HS-27A (cell line): ENCODE measurements at places on chromosomes 1 and 21.

GRCh38 chr1:54950369-54951163 is 29.9 kb upstream of the TMEM61 start:
- DNase-seq = peak; percentile 59

DNA sequence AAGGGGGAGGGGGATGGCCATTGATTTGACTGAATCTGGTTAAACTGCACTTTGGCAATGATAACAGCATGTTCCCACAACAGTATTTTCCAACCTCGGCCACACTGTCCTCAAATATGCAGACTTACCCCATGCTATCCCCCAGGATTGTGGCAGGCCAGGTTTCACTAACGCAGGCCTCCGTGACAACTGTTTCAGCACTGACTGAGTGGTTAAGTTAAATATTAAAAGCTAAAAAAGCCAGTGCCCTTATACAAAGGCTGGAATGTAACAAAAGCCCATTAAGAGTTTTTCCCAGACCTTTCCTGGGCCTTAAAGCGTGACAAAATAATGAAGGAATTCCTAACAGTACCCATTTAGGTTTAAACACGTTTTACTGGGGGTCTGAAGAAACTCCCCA is 202.9 kb downstream of the USP25 start:
- DNase-seq = no peak

GRCh38 chr1:178727014-178727895 is 2.2 kb downstream of the RALGPS2 start:
- DNase-seq = no peak

DNA sequence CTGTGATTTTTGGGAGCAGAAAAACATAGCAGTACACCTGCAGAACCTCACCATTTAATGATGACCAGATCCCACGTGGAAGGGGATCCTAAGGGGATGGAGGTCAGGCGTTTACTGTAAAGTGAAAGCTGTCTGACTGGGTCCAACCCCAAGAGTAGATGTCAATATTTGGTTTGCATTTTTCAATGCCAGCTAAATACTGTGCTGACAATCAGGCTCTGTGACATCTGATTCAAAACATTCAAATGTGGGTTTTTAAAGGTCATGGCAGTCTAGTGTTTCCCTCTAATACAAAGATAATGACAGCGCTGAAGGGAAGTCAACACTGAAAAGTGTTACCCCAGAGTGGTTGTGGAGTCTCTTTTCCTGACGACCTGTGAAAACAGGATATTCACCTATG is 68.1 kb downstream of the SPAG17 start:
- no peak for DNase-seq

DNA sequence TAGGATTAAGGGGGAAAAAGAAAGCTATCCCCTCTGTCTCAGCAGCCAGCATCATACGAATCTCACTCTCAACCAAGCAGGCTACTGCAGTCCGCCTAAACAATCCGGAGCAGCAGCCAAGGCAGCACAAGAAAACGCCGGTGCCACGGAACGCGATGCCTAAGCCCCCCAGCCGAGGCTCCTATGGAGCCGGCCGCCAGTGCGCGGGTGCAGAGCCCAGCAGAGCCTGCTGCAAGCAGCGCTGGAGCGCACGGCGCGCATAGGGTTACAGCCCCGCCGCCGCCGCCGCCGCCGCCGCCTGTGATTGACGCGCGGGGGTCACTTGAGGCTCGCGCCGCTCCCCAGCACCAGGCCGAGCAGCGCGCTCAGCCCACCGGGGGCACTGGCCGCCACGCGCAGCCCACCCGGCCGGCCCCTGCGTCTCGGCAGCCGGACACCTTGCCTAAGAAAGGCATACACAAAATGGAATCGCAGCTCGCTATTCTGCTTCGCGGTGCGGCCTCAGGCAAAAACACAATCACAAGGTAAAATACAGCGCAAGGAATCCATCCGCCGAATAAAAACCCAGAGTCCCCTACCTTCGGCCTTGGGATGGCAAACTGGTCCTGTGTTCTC is 780 bp downstream of the HIVEP3 start:
- no peak for DNase-seq

DNA sequence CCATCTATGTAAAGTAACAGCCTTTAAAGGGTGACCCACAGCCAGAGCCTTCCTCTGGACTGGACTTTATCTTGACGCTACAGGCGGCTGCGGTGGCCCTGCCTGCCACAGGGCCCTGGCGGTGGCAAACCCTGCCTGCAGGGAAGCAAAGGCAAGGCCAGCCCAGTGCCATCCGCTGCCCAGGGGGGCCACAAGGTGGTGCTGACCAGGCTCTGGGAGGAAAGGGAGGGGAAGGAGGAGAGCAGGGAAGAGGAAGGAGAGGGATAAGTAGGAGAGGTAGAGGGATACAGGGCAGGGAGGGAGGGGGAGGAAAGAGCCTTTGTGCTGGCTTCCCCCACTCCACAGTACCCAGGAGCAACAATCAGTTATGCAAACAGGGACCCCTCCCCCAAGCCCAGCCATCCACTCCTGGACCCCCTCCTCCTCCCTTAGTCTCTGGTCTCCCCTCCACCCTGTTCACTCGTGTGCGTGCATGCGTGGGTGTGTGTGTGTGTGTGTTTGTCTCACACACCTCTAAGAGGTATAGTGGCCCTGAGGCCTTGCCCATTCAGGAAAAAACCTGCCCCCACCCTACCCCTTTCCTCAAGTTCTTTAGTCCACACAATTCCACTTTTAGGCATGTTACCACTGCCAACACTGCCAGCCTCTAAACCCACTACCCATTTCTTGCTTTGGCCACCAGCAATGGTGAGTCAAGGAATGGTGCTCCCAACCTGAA is 30.3 kb downstream of the SSBP3 start:
- DNase-seq = no peak

DNA sequence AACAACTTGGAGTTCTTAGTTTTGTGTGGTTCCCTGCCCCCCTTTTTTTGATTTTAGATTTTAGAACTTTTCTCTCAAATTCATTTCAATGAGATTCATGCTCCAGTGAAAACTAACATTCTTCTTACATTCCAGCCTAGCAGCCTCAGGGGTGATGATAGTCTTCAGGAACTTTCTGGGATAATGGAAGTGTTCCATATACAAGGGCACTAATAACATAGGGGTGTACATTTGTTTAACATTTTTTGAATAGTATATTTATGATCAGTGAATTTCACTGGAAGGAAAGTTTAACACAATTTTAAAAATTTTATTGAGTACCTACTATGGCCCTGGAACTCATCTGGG is 61.4 kb upstream of the ZNF648 start:
- DNase-seq = no peak

DNA sequence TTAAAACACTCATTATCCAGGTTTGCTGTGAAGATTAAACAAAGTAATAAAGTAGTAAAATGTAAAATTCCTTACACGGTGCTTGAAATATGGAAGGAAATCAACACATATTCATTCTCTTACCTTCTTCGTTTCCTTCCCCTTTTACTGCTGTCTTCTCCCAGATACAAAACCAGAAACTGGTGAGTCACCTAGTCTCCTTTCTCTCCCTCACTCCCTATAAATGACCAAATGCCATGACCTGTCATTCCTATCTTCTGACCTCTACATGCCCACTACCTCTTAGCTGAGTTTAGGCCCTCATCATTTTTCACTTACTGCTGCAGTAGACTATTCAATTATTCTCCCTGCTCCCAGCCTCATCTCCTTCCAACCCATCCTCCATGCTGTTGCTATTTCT is 4.3 kb upstream of the NR1I3 start:
- DNase-seq = no peak

GRCh38 chr1:241707442-241707841 is 55.4 kb downstream of the WDR64 start:
- DNase-seq = no peak

DNA sequence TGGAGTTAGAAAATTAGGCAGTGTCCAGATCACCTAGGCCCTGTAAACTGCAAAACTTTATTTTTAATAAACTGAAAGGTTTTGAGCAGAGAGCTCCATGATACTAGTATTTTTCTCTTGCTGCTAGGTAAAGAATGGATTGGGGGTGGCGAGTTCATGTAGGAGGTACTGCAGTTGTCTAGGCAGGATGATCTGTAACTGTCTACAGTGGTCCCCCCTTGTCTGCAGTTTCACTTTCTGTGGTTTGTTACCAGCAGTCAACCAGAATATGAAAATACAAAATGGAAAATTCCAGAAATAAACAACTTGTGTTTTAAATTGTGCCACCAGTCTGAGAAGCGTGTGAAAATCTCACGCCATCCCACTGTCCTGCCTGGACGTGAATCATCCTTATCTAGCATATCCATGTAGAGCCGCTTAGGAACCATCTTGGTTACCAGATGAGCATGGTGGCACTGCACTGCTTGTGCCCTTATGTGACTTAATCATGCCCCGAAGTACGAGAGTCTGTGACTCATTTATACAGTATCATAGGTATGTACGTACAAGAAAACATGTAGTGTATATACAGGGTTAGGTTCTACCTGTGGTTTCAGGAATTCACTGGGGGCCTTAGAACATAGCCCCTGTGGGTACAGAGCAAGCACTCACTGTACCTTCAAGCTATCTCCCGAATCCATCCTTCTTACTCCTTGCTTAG is 94.2 kb downstream of the AHCTF1 start:
- DNase-seq = no peak
